Neural crest cell (in vitro differentiated cells): ENCODE measurements at places on chromosomes 6 and 20. TPM values are rescaled to one million over a fixed set of nuclear protein-coding genes. Genes with fewer than 3 reads are reported as not detected.

The UBR2 gene
- total RNA-seq: 22.3 and 22.4 TPM in 2 replicates

The OOEP gene
- not detected in 2 replicates for total RNA-seq

GRCh38 chr20:60715172-60715571 is 536.9 kb upstream of the CDH4 start:
- H3K27me3 ChIP-seq: no peaks in the 10 kb centered on the region
- no peaks in the 10 kb centered on the region for H3K36me3 ChIP-seq
- DNase-seq: no peak
- no peak overlapping the region for H3K4me3 ChIP-seq

The BMP7 gene
- 13.8 and 14.5 TPM in 2 replicates for total RNA-seq

The PPP1R18 gene
- 71.0 and 71.1 TPM in 2 replicates for total RNA-seq

- H3K4me3 ChIP-seq: no peak overlapping the region
- no peaks in the 10 kb centered on the region for H3K27me3 ChIP-seq
- no peak for DNase-seq
- H3K4me1 ChIP-seq: peaks cover 15% of the 10 kb centered on the region
Observed at GRCh38 chr6:21327326-21328112, 266.0 kb upstream of the SOX4 start.

- H3K36me3 ChIP-seq: no peaks in the 10 kb centered on the region
- peaks cover 4% of the 10 kb centered on the region for H3K4me1 ChIP-seq
- peak; percentile 65 for DNase-seq
- peaks cover 77% of the 10 kb centered on the region for H3K27me3 ChIP-seq
- H3K27ac ChIP-seq: no peak overlapping the region
Observed at GRCh38 chr6:27251606-27252251, 4.2 kb downstream of the PRSS16 start.

DNA sequence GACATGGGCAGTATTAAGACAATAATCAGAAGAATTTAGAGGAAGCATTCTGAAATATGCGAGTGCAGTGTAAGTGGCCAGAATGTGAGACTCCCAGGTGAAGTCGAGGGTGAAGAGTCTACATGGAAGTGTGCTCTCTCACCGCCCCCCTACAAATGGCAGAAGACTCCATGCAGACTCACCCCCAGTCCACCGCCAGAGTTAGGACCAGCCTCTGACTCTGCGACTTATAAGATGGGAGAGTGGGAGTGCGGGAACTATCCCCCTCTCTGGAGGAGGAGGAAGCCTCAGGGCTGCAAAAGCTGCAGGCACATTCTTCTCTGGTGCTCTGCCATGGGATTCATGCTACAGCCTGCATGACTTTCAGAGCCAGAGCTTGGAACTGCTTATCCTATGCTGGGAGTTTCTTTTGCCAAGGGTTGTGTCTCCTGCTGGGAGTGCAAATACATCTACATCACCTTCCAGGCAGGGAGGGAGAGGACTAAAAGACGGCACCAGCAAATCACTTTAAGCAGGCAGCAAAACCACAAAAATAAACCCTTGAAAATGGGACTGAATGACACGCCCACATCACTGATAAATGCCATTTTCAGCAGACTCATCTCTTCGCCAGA is 206.7 kb upstream of the SULF2 start:
- peaks cover 6% of the 10 kb centered on the region for H3K36me3 ChIP-seq
- DNase-seq: no peak
- no peak overlapping the region for H3K4me3 ChIP-seq
- H3K27ac ChIP-seq: no peak overlapping the region
- no peaks in the 10 kb centered on the region for H3K27me3 ChIP-seq

DNA sequence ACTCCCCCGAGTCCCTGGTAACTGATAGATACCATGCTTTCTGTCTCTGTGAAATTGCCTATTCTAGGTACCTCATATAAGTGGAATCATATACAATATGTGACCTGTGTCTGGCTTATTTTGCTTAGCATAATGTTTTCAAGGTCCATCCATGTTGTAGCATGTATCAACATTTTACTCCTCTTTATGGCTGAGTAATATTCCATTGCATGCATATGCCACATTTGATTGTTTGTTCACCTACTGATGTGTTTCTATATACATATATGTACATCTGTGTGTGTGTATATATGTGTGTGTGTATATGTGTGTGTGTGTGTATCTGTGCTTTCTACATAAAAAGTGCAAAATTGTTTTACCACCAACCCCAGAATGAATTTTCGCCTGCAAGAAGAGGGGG is 119.1 kb downstream of the ADAT2 start:
- H3K36me3 ChIP-seq: peaks cover 3% of the 10 kb centered on the region
- DNase-seq: no peak
- H3K27me3 ChIP-seq: no peaks in the 10 kb centered on the region
- H3K4me3 ChIP-seq: no peak overlapping the region
- peaks cover 3% of the 10 kb centered on the region for H3K4me1 ChIP-seq
- no peak overlapping the region for H3K27ac ChIP-seq

The REM1 gene
- not detected in 2 replicates for total RNA-seq

The PGC gene
- not detected in 2 replicates for total RNA-seq

The PLCB1 gene
- 10.7 and 13.7 TPM in 2 replicates for total RNA-seq

The PCED1A gene
- total RNA-seq: 68.7 and 71.9 TPM in 2 replicates

The FGD2 gene
- not detected in 2 replicates for total RNA-seq

The EPPIN gene
- total RNA-seq: not detected in 2 replicates

DNA sequence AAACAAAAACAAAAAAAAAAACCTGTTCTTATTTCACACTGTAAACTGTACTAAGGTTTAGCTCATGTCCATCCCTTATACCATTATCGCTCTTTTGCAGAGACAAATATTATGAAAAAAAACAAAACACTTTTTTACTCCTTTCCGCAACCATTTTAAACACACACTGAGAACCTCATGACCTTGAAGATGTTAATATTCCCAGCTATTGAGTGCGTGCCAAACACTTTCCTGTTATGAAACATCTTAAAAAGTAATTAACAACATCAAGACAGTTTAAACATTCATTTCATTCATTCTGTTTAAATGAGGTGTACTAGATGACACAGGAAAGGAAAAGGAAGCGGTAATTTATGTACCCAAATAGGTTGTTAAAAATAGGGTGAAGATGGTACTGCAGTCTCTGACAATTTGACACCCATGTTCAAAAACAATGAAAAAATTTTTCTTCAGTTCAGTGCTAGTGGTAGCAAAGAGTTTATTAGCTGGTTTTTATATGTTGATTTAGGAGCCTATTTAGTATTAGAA is 3.9 kb upstream of the ARHGAP18 start:
- no peak for DNase-seq
- no peaks in the 10 kb centered on the region for H3K36me3 ChIP-seq
- H3K4me3 ChIP-seq: no peak overlapping the region

The MAS1 gene
- not detected in 2 replicates for total RNA-seq

DNA sequence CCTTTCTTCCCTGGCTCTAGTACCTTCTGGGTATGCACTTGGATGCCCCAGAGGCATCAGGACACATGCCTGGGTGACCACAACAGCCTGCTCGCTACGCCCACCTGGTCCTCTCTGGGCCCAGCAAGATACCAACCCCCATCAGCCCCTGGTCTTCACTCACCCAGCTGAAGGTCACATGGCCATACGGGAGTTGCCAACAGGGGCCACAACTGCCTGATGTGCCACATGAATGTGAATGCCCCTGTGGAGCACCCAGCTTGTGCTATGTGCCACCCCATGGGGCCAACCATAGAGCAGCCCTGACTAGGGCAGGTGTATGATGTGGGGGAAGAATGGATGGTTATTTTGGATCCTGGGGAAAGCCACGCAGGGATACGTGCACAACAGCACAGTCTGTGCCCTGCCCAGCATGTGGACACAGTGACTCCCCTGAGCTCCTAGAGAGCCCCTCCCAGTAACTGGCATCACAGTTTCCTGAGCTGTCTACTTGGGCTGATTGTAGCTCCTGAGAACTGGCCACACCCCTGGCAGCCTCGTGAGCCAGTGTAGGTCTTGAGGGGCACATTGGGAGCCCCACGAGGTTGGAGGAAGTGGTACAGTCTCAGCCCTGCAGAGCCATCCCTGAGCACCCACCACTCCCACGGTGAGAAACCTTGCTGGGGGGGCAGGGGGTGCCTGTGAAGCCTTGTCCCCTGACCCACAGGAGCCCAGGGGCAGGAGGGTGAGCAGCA is 10.5 kb upstream of the PCMTD2 start:
- peaks cover 8% of the 10 kb centered on the region for H3K27me3 ChIP-seq
- H3K27ac ChIP-seq: no peak overlapping the region
- H3K36me3 ChIP-seq: no peaks in the 10 kb centered on the region

- no peak for DNase-seq
- H3K4me3 ChIP-seq: no peak overlapping the region
- no peak overlapping the region for H3K27ac ChIP-seq
- H3K27me3 ChIP-seq: peaks cover 5% of the 10 kb centered on the region
- no peaks in the 10 kb centered on the region for H3K4me1 ChIP-seq
- H3K36me3 ChIP-seq: peaks cover 12% of the 10 kb centered on the region
Observed at GRCh38 chr6:46118157-46118556, 11.6 kb upstream of the ENPP4 start.

- no peaks in the 10 kb centered on the region for H3K27me3 ChIP-seq
- peak overlapping the region; percentile 89 for H3K27ac ChIP-seq
- H3K36me3 ChIP-seq: no peaks in the 10 kb centered on the region
- H3K4me3 ChIP-seq: no peak overlapping the region
- peaks cover 23% of the 10 kb centered on the region for H3K4me1 ChIP-seq
Observed at GRCh38 chr6:151147118-151147832, 92.5 kb upstream of the AKAP12 start.

DNA sequence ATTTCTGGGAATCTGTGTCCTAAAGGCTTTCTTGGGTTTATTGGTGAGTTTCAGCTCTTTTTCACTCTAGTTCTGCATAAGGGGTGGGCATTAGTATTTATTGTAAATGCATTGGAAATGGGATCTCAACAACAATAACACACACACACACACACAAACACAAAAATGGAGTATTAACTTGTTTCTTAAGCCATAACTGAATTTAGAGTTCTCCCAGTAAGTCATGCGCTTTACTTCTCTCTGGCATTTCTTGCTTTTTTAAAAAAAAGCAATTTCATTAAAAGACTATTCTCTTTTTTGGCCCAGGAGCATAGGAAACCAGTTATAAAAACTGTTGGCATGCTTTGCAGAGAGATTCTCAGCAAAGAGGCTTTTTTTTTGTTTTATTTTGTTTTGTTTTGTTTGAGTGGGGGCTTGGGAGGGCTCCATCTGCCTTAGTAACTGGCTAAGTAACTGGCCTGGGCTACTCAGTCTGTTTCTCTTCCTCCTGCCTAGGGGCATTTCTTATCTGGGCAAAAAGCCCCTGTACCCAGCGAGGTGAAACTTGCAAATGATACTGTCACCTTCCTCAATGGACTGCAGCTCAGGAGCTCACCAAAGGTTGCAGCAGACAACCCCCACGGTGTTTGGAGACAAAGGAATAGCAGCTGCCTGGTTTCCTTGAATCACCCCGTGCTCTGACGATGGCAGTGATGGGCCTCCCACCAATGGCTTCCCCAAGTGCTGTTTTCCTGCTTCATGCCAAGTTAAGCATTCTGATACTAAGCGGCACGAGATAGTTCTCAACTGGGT is 128.5 kb downstream of the BCAS1 start:
- peak overlapping the region; percentile 79 for H3K27ac ChIP-seq
- peaks cover 44% of the 10 kb centered on the region for H3K4me1 ChIP-seq
- no peaks in the 10 kb centered on the region for H3K27me3 ChIP-seq
- DNase-seq: no peak
- H3K36me3 ChIP-seq: no peaks in the 10 kb centered on the region
- peak overlapping the region; percentile 62 for H3K4me3 ChIP-seq

The KHDC1L gene
- 1.0 TPM in 1 of 2 replicates, not detected in the other for total RNA-seq

The APOBEC2 gene
- not detected in 2 replicates for total RNA-seq

- no peaks in the 10 kb centered on the region for H3K36me3 ChIP-seq
- H3K27me3 ChIP-seq: peaks cover 77% of the 10 kb centered on the region
- peaks cover 27% of the 10 kb centered on the region for H3K4me1 ChIP-seq
- peak within 1 kb of the TSS; percentile 71 for H3K27ac ChIP-seq
- DNase-seq: no peak
Observed at GRCh38 chr20:25058051-25058846, at the start of gene ACSS1. ACSS1 (minus strand) TSS chr20:25058139; CDS start chr20:25058102, 37 bp downstream.

GRCh38 chr6:111743862-111744692 is 129.2 kb downstream of the FYN start:
- H3K36me3 ChIP-seq: peaks cover 15% of the 10 kb centered on the region
- no peaks in the 10 kb centered on the region for H3K27me3 ChIP-seq
- H3K4me1 ChIP-seq: peaks cover 82% of the 10 kb centered on the region
- DNase-seq: no peak
- H3K4me3 ChIP-seq: no peak overlapping the region

DNA sequence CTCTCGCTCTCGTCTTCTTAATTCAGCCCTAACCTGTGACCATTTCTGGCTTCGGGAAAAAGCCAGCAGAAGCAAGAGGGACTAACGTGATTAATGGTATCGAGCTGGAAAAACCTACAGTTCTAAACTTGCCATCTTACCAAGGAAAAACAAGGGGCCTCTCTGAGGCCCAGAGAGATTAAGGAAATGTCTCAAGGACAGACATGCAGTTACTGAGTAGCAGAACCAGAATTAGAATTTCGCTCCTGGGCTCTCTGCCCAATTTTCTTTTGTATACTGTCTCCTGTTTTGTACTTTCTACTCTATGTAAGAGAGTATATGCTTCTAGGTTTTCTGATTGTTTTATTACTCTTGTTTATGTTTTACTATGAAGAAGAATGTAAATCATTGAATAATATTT is 67.8 kb upstream of the LTV1 start:
- no peak for DNase-seq
- H3K27me3 ChIP-seq: no peaks in the 10 kb centered on the region
- H3K4me3 ChIP-seq: no peak overlapping the region

- H3K27ac ChIP-seq: no peak overlapping the region
- H3K36me3 ChIP-seq: no peaks in the 10 kb centered on the region
- H3K4me3 ChIP-seq: no peak overlapping the region
- DNase-seq: no peak
- peaks cover 6% of the 10 kb centered on the region for H3K27me3 ChIP-seq
Observed at GRCh38 chr6:170052991-170053821, 237.7 kb downstream of the DLL1 start.

The ADGB gene
- total RNA-seq: not detected in 2 replicates

DNA sequence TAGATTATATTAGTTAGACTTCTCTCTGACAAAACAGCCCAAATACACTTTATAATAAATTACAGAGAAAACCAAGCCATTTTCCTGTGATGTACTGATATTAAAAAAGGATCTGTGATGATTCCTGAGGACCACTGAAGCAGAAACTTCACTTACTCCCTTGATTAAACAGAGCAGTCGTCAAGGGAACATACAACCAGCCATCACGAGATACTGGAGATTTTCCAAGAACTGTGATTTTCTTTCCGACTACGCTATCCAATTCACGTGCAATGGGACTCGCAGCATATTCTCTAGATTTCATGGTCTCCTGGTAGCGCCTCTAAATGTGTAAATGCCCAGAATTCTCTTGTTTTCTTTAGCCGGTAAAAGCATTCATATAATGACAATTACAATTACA is 377.4 kb downstream of the PHF3 start:
- peaks cover 14% of the 10 kb centered on the region for H3K4me1 ChIP-seq
- no peaks in the 10 kb centered on the region for H3K36me3 ChIP-seq
- H3K27me3 ChIP-seq: no peaks in the 10 kb centered on the region
- peak overlapping the region; percentile 15 for H3K27ac ChIP-seq

The CRNKL1 gene
- 24.0 and 25.8 TPM in 2 replicates for total RNA-seq

- DNase-seq: peak; percentile 64
- peak within 1 kb of the TSS; percentile 63 for H3K27ac ChIP-seq
- H3K4me1 ChIP-seq: peaks cover 11% of the 10 kb centered on the region
- H3K36me3 ChIP-seq: no peaks in the 10 kb centered on the region
- H3K4me3 ChIP-seq: peak within 1 kb of the TSS; percentile 94
Observed at GRCh38 chr6:83708970-83709747, at the start of gene SNAP91. SNAP91 (minus strand) TSS chr6:83709101; CDS start chr6:83707927, 1,174 bp downstream.

The SLC13A3 gene
- total RNA-seq: 6.1 and 6.7 TPM in 2 replicates

- H3K36me3 ChIP-seq: no peaks in the 10 kb centered on the region
- DNase-seq: no peak
- H3K27ac ChIP-seq: no peak overlapping the region
- no peak overlapping the region for H3K4me3 ChIP-seq
- H3K27me3 ChIP-seq: no peaks in the 10 kb centered on the region
Observed at GRCh38 chr6:134703206-134703605, 246.7 kb downstream of the ALDH8A1 start.

The GRIK2 gene
- 10.5 and 11.0 TPM in 2 replicates for total RNA-seq

- H3K27ac ChIP-seq: no peak overlapping the region
- H3K4me1 ChIP-seq: no peaks in the 10 kb centered on the region
- H3K27me3 ChIP-seq: no peaks in the 10 kb centered on the region
- DNase-seq: no peak
Observed at GRCh38 chr6:166470863-166471410, 88.2 kb upstream of the MPC1 start.
